ENCODE measurements at places on chromosomes 12 and 14.

DNA sequence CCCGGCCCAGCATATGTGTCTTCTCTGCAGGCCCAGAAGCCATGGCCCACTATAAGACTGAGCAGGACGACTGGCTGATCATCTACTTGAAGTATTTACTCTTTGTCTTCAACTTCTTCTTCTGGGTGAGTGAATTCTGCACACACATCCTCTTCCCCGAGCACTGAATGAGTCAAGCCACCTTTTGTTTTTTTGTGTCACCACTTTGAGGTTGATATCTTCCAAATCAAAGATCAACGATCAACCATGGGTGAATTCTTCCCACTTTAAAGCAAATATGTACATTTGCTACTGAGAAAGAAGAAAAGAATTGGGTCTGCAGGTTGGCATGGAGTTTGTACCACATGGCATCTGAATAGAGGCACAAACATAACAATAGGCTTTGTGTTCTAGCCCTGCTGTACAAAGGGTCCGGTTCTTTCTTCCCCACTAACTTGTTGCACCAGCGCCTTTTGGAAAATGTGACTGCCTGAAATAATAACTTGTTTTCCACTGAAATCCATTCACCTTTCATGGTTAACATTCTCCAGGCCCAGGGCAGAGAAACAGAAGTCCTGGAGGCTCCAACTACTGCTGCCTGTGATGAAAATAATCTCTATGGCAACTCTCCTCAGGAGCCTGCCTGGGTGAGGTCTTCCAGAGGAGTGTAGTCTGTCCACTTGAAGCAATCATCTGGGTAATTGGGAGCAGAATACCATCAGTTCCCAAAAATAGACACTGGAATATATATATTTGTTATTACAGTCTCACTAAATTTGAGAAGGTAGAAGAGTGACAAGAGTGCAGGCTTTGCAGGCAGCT is 27.6 kb downstream of the TSPAN11 start:
- DNase-seq, result no peak

DNA sequence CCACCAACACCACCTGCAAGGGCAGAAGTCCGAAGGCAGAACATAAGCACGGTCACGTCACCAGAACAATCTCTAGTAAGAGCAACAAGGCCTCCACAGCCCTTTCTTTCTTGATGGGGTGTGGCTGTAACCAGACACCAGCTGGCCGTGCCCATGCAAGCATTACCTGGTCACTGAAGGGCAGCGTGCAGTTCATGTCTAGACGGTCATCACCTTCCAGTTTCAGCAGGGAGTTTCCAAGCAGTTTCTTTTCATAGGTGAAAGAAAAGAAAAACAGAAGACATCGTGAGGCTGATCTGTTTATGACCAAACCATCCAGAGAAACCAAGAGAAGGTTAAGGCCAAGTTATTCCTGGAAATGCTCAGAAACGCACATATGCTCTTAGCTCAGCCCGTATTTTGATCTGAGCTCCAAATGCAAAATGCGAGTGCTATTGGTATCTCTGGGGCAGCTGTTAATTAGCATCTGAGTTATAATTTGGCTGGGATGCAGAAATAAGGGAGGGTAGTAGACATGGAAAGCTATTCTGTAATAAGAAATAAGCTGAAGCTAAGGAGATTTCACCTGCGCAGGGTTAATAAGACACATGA is 42.5 kb downstream of the PRKAB1 start:
- DNase-seq, result no peak

- DNase-seq, result no peak
Observed at GRCh38 chr12:83613586-83614110, 926.9 kb downstream of the TMTC2 start.

DNA sequence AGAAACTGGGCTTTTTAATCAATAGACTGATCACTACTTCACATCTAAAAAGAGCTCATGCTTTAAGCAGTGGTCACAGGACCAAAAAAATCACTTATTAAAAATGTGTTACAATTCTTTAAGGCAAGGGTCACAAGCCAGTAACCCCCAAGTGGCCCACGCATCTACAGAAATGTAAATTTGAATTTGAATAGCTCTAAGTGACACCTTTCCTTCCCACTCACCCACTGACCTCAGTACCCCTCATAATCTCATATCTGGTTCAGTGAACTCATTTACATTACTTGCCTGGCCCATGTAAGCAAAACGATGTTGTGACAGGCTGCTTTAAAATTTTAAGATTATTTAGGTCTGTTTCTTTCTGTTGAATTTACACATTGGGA is 27.4 kb downstream of the NELL2 start:
- no peak for DNase-seq

All from Kasumi-1 (cell line).